Femur (tissue), 1 donor: ENCODE measurements at places on chromosomes 6 and 20.

DNA sequence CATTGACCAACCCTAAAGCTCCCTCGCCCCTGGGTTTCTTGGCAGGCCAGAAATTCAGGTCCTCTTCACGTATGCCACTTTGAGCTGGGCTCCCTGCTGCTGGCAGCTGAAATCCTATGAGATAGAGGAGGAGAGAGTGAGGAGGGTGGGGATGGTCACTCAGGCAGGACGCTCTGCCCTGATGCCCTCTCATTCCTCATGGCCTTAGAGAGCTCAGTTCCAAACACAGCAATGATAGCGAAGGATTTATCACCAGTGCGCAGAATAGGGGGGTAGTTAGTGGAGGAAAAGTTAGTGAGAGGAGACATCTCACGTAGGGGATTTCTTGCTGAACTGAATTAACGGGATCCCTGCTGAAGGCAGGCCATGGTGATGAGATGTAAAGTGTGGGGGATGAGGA lies 84.2 kb upstream of the PMEPA1 start:
- no peak for DNase-seq

GRCh38 chr6:12440981-12441380 lies 150.8 kb downstream of the EDN1 start:
- no peak for DNase-seq

DNA sequence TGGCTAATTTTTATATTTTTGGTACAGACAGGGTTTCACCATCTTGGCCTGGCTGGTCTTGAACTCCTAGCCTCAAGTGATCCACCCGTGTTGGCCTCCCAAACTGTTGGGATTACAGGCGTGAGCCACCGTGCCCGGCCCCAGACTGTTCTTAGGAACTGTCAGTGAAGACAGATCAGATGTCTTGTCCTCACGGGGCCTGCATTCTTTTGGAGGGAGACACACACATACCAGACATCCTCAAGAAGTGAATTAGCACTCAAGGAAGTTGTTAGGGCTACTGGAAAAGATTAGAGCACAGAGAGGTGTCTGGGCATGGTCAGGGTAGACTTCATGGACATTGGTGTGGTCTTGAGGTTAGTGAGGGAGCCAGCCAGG lies 10.3 kb upstream of the LPIN3 start:
- DNase-seq = no peak

DNA sequence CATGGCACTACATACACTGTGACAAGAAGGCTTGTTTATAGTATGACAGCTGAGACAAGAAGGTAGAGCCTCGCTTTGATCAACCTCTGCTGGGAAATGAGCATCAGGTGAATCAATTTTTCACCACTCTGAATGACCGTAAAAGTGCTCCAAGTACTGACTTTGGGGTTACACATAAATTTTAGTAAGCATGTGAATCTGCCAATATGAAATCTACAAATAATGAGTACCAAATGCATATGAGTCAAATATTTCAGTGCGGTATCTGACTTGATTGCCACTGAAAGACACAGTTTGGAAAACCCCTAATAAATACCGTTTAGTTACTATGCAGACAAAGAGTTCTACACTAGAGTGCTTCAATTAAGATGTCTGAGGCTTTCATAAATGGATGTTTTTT lies 77.8 kb downstream of the ATG5 start:
- no peak for DNase-seq

DNA sequence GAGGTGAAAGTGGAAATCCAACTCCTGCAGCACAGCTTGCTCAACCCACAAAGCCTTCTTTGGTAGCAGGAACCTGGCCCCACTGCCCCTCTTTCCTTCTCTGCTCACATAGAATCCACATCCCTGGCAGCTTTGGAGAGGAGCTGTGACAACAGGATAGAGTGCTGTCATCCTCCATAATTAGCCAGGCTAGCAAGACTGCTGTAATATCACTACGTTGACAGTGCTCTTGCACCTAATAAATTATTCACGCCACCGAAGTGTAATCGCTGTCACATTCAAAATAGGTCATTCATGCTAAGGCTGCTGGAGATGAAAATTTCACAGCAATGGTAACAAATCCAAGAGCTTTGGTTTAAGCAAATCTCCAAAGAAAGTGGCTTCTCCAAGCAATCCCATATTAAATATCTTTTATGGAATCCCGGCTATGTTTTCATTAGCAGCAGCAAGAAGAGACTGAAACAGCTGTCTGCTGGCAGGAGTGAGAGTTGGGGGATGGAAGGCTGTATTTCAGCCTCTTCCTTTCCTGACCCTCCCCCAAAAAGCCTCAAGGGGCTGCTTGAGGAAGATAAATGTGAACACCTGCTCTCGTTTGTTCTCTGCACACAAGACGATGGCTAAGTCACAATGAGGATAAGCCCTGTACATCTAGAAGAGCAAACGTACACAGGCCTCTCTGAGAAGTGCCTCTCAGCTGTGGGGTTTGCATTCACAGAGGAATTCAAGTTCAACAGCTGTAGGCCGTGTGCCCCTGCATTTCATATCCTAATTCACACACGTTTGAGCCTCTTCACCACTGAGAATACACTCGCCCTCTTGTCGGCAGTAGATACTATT lies 16.5 kb downstream of the RIPOR2 start:
- peak; percentile 76 for DNase-seq

- no peak for DNase-seq
These were observed 285.7 kb downstream of the BTBD9 start for GRCh38 chr6:38354037-38354381.

GRCh38 chr6:124223611-124224345 lies 420.1 kb downstream of the NKAIN2 start:
- no peak for DNase-seq

DNA sequence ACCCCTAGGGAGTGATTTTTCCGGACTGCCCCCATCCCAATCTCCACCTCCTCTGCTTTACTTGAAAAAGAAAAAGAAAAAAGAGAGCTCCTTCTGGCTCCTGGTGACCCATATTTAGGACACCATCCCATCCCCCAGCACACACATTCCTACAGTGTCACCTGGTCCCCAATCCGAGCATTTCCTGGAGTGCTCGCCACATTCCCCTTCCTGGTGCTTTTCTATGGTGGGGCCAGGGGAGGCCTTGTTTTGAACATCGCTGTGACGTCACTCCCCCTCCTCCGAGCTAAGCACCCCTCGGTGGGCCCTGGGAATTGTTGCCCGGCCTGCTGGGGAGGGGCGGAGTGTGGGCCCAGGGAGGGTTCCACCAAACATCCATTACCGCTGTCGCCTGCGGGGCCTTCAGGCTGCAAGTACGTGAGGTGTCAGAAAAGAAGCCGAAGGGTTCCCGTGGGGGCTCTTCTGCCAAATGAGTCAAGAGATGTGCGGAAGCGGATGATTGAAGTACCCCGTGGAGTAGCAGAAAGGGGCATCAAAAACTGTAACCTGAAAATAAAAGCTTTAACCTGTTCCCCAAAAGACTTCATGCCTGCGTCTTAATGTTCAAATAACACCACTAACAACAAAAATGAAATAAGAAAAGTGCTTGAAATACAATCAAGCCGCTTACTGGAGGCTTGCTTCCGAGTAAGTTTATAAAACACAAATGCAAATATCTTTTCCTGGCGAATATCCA lies 2.8 kb upstream of the FOXC1 start:
- no peak for DNase-seq

DNA sequence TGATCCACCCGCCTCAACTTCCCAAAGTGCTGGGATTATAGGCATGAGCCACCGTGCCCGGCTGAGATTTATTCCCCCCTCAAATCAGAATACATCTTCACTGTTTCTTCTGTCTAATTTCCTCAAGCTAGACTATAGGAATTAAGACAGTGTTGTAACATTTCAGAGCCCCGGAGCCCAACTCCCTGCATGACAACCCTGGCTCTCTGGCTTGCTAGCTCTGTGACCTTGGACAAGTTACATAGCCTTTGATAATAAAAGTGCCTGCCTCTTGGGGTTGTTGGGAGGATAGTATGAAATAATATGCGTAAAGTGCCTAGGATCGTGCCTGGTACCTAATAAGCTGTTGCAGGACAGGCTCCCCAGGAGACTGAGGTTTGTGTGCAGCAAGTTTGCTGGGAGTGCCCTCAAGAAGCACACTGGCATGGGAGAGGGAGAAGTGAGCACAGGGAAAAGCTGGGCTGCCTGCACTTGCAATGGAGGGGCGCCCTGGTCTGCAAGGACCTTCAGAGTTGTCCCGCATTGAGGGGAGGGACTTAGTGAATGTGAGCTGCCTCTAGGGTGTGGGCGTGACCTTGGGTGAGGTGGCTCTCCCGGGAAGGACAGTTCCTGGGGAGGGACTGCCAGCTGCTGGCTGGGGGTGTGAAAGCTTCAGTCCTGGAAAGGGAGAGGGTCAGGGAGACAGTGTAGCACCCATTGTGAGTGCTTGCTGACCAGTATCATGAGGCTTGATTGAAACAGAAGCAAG lies 43.4 kb downstream of the TAF8 start:
- no peak for DNase-seq

DNA sequence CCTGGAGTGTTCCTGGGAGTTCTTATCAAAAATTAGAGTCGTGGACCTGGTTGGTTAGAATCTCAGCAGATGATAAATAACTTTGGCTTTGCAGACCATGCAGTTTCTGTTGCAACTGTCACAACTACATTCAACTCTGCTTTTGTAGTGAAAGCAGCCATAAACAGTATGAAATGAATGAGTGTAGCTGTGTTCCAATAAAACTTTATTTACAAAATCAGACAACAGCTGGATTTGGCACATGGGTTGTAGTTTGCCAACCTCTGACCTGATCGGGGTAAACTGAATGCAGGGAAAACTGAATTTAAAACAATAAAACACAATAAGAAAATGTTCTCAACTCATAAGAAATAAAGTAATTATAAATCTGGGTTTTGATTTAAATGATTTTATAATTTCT lies 513.8 kb downstream of the CDKAL1 start:
- no peak for DNase-seq
